Eye (tissue), 1 donor: ENCODE measurements at places on chromosomes 16 and 17.
A peak's percentile ranks its signal among the peaks of the same experiment; 100 is the strongest.

DNA sequence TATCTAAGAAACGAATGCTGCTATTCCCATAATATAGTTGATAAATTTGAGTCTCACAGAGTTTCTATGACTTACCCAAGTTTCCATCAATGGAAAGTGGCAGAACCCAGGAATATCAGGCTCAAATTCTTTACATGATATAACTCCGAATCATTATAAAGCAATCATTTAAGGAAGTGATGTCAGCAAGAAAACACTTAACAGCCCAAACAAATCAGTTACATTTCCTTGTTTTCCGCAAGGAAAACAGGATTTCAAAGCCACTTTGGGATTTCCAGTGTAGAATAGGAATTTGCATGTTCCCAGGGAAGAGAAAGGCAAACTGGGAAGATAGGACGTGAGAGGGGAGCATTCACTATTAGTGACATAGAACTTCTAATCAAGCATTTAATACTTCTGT, 311.4 kb upstream of the GOT2 start:
- DNase-seq: no peak

DNA sequence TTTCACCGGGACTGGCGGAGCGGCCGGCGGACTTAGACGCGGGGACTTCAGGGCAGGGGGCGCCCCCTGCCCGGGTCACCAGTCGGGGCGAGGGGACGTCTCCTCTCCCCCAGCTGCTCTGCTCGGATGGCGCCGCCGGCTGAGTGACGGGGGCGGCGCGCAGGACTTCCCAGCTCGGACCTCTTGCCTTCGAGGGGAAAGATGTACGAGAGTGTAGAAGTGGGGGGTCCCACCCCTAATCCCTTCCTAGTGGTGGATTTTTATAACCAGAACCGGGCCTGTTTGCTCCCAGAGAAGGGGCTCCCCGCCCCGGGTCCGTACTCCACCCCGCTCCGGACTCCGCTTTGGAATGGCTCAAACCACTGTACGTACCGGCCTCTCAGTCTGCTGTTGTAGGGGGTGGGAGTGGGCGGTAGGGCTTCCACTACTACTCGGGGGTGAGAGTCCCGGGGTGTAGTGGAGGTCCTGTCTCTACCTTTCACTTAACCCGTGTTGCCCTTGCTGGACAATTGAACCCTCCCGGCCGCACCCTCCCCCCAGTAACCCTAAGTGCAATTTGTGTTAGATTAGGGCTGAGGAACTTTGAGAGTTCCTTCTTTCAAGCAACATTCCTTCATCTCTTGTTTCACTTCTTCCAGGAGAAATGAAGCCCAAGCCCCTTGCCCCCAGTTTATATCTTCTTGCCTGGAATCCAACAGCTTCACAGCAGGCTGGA, 21.9 kb downstream of the GJD3 start:
- peak; percentile 63 for DNase-seq

DNA sequence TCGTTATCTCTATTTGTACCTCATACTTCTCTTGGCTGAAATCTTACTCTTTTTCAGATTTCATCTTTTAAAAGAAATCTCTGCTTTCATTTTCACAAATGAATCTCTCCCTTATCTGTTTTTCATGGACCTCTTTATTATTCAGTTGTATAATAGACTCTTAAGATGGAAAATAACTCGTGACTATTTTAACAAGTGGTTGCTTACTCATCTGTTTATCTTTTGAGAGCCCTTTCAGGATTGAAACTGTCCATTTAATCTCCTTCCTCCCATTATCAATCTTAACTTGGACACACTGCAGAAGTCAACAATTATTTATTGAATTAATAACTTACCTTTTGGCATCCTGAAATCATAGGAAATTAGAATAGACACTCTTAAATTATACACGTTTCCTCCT, 68.8 kb downstream of the ABCA8 start:
- DNase-seq: no peak

DNA sequence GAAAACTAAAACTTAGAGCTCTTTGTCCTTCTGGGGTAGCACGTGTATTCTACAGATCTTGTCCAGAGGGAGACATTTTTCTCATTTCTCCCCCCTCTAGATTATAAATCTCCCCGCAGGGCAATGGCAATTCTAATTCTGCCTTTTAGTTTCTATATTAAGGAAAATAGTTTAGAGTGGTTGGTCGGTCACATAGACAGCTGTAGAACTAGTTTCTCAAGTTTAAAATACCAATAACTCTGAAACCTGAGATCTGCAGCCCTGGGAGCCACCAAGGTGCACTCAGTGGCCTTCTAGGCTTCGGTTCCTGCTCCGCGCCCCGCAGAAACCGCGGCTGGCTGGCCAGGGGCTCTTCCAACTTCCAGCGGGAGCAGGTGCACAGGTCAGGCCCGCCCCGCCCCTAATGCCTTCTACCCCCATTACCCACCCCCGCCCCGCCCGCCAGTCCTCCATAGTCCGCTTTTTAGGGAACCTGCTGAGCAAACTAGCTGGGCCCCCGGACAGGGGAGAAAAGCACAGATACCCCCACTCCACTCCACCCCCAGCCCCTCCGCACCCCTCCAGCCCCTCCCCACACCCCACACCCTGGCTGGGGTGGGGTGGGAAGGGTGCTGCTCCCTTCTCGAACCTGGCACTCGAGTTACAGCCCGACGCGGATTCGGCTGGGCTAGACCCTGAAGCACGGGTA, 431 bp downstream of the SLFN11 start:
- DNase-seq: peak; percentile 42

- DNase-seq: no peak
These were observed 2.7 kb downstream of the ALDOC start for GRCh38 chr17:28573966-28574480.

DNA sequence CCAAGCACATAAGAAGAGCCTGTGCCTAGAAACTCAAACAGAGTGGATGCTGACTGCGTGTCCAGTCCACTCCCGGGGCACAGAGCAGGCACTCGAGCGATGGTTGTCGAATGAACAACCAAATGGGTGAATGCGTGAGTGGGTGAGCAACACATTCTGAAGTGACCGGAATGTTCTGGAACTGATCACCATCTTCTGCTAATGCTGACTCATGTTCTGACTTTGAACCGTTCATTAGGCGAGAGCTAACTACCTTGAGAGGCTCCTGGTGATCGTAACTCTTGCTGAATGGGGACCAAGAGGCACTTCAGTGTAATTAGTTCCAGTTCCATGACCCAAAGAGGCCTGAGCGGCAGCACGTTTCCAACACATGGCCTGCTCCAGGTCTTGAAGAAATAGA, 37.9 kb downstream of the IRF8 start:
- DNase-seq: no peak

DNA sequence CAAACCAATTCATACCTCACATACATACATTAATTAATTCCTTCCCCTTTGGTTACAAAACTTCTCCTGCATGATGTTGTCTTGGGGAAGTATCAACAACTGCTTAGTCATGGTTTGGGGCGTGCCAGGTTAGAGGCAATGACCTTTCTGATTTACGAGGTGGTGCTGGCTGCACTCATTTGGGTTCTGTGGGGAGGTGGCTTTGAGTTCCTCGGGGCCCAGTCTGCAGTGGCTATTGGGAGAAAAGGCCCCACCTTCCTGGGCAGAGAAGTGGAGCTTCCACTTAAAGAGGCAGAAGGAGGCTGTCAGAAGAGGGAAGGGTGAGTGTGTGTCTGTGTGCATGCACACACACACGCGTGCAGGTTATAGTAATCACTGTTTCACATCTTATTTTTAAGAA, 10.2 kb upstream of the ETV4 start:
- DNase-seq: no peak

DNA sequence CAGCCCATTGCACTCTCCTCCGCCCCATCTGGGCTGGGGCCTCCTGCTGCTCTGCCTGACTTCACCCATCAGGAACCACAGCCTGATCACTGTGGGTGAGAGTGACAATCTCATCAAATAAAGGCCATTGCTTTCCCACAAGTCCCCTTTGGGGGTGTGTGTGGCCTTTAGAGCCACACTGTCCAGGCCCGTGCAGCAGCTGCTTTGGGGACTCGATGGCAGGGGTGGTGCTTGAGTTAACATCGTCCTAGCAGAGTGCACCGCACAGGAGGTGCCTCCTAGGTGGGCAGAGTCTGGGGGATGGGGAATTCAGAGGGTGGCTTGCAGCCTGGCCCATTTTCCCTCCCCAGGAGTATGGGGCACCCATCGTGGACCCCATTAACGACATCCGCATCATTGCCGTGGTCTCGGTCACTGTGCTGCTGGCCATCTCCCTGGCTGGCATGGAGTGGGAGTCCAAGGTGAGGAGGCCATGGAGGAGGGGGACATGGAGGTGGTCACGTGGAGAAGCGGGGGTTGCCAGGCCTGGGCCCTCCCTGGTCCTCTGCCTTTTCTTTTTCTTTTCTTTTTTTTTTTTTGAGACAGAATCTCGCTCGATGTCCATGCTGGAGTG, 5.4 kb downstream of the SLC12A3 start:
- no peak for DNase-seq

- no peak for DNase-seq
These were observed 29.1 kb downstream of the MRM3 start for GRCh38 chr17:811051-811784.

GRCh38 chr16:30797670-30798309, 10.8 kb upstream of the ZNF629 start:
- DNase-seq: no peak

DNA sequence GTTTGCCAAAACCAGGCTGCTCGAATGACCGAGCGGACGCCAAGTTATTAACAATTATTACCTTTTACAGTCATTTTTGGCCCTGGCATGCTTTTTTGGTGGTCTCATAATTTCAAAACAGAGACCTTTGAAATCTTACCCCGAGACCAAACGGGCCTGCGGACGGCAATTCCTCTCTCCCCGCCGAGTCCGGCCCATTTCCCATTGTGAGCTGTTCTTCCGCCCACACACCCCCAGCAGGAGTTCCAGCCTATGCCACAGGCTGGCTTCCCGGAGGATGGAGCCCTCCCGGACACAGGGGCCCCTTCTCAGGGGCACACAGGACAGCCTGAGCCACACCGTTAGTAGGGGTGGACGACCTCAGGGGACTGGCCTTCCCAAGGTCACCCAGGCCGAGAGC, 130.7 kb downstream of the C16orf95 start:
- no peak for DNase-seq

- peak; percentile 100 for DNase-seq
These were observed 441 bp upstream of the PLEKHH3 start for GRCh38 chr17:42677012-42677857.

DNA sequence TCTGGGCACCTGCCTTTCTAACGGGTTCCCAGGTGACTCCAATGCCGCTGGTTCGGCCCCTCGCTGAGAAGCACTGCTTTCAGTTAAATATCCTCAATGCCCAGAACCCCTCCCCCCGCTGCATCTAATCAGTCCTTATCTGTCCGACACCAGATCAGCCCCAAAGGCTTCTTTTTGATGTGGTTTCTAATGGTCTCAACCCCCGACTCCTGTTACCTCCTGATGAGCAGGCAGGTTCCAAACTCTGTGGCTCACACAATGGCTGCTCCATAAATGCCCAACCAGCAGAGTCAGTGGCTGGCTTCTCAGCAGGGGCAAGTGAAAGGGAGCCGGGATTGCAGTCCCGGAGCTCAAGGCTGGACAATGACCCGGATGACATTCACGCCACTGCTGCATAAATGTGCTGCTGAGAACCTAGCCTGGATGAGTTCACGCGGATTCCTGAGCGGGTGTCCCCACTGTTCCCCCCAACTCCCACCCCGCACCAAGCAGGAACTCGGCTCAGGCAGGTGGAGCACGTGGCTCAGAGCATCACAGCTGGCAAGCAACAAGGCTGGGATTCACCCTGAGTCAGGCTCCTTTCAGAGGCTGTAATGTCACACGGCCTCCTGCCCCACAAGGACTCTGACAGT, 1.0 kb upstream of the SLC38A8 start:
- DNase-seq: peak; percentile 60

GRCh38 chr16:86523166-86523740, 12.9 kb downstream of the FOXF1 start:
- no peak for DNase-seq

- peak; percentile 63 for DNase-seq
These were observed 611 bp downstream of the SMARCE1 start for GRCh38 chr17:40646791-40647623.

- DNase-seq: no peak
These were observed 5.4 kb upstream of the ZNF500 start for GRCh38 chr16:4772351-4772750.

- DNase-seq: no peak
These were observed 49.0 kb upstream of the HLF start for GRCh38 chr17:55215711-55216110.

- peak; percentile 14 for DNase-seq
These were observed 298.4 kb downstream of the MAP2K6 start for GRCh38 chr17:69712801-69713311.

DNA sequence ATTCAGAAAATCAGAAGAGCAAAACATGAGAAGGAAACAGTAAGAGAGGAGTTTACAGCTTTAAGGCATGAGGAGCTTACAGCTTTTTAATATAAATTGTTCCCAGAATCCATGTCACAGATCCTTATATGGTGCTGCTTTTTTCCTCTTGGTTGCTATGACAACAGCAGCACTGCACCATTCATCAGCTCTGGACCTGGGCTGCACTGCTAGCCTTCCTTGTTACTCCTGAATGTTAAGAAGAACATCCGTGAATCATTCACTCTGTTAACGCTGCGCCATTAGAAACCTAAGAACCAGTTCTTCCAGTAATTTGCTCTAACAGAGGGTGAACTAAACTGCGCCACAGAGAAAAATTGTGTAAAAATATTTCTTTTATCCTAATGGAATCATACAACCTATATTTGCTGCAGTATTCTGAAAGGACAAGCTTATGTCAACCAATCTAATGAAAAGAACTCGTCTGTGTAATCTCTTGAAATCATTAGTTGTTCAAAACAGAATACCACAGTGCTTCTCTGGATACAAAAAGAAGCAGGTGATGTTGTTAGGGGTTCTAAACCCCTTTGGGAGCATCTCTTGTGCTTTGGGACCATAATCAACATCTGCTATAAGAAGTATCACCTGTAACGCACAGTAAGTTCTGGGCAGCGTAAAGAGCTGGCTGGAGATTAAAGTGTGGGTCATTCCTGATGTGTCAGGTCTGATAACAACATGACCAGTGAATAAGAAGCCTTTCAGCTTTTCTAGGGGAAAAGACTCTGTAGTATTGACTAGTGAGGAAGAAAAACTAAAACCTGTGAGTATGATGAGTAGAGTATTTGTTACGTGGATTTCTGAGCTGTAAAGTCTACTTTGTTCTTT, 151.2 kb downstream of the TANC2 start:
- peak; percentile 74 for DNase-seq

- DNase-seq: no peak
These were observed 4.7 kb upstream of the TGFB1I1 start for GRCh38 chr16:31467151-31467773.

DNA sequence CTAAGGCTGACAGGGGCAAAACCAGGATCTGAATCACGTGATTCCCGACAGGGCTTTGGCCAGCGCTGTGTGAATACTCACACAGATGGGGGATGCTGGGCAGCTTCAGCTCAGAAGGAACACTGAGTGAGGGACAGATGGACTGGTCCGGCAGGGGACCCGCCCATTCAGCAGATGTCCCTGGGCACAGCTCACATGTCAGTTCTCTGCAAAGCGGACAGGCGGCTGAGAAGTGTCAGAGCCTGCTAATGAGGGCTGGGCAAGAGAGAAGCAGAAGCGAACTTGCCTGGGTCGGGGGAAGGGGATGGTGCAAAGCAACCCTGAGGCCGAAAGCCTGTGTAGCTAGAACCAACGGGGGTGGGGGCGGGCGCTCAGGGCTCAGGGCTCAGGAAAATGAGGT, 11.9 kb upstream of the GLIS2 start:
- peak; percentile 79 for DNase-seq
